K562 (cell line): ENCODE measurements at places on chromosomes 6 and 20. TPM values are rescaled to one million over a fixed set of nuclear protein-coding genes. Genes with fewer than 3 reads are reported as not detected.

Gene BMP2
- polyA plus RNA-seq = 0.01 and 0.07 TPM in 2 replicates

Gene ARMH2
- not detected in 2 replicates for polyA plus RNA-seq

Gene KIAA1586
- 23.4 and 24.1 TPM in 2 replicates for polyA plus RNA-seq

Gene PDSS2
- polyA plus RNA-seq = 9.9 and 11.7 TPM in 2 replicates

Gene RNF182
- 12.0 and 12.8 TPM in 2 replicates for polyA plus RNA-seq
